RPMI8226 (cell line): ENCODE measurements at places on chromosomes 7 and 10.

DNA sequence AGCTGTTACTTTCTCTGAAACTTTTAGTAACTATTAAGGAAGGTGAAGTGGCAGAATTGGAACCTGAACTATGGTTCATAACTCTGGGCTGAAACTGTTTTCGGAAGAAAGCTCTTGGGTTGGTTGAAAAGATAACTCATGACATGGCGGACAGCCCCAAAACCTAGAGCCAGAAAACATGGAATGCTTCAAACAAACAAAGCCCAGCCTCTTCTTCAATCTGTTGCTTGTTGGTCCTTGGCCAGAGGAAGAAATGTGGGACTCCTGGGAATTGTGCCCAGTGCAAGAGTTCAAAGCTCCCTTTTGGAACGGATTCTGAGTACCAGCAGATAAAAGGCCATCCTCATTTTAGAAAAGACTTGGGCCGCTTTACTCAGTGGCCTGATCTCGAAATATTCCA is 52.9 kb upstream of the CACNB2 start:
- DNase-seq = no peak

DNA sequence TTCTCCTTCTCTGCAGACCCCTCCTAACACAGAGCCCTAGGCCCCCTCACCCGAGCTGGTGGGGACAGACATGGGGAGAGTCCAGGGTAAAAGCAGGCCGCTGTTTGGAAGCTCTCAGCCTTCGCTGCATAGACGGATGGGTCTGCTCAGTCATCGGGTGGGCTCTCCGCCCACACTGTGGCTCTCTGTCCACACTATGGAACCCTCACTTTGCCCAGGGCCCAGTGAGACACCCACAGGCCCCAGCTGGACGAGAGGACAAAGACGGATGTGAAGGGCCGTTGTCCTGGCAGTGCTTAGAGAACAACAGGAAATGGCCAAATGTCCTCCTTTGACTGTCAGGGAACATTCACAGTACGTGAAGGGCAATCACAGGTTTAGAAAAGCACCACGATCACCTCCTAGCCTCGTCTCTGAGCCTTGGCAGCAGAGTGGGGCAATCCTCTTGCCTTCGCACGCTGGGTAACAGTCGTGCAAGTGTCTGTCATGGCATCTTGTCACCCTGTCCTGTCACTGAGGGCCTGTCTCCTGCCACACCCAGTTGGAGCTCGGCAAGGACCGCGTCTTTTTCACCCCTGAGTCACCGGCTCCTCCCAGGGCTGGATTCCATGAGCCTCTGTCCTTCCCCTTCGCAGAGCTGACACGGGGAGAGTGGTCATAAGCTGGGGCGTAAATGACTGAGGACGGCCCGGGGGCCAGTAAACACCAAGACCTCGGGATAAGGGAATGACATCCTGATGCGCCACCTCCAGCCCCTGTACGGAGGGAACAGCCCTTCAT is 80.6 kb downstream of the PRKAG2 start:
- no peak for DNase-seq

DNA sequence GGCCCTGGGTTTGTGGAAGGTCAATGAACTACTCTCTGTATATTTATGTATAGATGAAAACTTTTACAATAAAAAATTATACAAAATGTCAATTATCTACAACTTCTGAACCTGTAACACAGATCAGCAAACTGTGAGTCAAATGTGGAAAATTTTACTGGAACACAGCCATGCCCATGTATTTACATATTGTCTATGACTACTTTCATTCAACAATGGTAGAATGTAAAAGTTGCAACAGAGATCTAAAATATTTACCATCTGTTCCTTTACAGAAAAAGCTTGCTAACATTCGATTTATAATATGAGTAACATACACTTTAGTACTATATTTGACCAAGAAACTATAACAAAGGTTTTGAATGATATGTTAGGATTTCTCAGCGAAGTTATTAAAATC is 481.6 kb downstream of the PARD3 start:
- DNase-seq = no peak

DNA sequence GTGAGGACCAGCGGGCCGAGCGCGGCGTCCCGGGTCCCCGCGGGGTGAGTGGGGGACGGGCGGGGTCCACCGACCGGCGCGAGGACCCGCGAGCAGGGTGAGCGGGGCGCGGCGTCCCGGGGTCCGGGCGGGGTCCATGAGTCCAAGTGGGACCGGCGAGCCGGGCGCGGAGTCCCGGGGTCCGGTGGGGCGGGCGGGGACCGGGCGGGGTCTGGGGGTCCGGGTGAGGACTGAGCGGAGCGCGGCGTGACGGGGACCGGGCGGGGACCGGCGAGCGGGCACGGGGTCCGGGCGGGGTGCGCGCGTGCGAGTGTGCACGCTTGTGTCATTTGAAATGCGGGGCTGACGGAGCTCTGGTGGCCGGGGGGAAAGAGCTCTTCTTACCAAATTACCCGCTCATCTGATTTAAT is 765 bp downstream of the CELF2 start:
- no peak for DNase-seq

DNA sequence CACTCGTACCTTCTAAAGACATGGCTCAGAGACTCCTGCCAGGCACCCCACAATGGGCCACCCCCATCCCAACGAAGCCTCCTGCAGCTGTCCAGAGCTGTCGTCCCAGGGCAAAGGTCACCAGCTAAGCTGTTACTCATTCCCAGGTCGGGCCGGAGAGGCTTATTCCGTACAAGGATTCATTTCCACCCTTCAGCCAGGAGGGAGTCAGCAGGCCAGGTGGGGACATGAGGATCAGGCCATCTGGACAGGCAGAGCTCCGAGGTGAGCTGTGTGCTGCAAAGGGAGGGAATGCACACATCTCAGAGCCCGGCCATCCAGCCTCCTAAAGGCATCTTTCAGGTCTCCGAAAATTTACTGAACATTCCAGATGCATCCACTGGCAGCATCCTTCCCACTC is 63.9 kb upstream of the NANOS1 start:
- DNase-seq = no peak

GRCh38 chr10:112634096-112634830 is 187.2 kb downstream of the VTI1A start:
- DNase-seq = no peak

GRCh38 chr10:98431016-98431415 is 15.7 kb downstream of the HPS1 start:
- DNase-seq = no peak

DNA sequence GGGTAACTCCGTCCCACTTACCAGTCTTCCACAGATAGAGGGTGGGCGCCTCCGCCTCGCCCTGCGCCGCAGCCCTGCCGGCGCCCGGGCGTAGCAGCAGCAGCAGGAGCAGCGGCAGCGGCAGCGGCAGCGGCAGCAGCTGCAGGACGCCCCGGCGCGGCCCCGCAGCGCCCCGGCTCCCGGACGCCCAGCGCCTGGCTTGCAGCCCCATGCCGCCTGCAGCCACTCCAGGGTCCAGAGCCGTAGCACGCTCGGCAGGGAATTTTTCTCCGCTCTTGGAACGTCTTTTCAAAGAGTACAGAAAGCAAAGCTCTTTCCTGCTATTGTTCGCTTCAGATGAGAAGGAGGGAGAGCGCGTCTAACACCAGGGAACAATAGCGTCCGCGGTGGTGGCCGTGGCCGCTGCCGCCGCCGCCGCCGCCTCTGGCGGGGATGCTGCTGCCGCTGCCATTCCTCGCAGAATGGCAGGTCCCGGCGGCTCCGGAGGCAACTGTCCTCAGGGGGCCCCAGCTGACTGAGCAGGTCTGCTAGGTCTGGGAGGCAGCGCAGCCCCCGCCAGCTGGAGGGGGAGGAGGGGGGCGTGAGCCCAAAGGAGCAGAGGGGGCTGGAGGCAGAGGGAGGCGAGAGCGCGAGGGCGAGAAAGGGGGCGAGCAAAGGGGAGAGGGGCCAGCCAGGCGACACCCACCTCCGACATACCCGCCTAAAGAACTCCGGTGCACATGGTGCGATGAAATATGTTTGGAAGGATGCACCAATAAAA is at the start of gene THSD7A:
TSS of gene THSD7A (minus strand) at position 463 of the 760 bp plus-strand sequence. CDS start at position 211, 252 bp downstream.
- DNase-seq = peak; percentile 15

- DNase-seq = no peak
Observed at GRCh38 chr7:85239109-85239508, 52.3 kb upstream of the SEMA3D start.

- DNase-seq = peak; percentile 75
Observed at GRCh38 chr7:155815332-155816191, 3.3 kb upstream of the SHH start.

GRCh38 chr7:151735851-151736402 is 141.0 kb downstream of the PRKAG2 start:
- DNase-seq = no peak

DNA sequence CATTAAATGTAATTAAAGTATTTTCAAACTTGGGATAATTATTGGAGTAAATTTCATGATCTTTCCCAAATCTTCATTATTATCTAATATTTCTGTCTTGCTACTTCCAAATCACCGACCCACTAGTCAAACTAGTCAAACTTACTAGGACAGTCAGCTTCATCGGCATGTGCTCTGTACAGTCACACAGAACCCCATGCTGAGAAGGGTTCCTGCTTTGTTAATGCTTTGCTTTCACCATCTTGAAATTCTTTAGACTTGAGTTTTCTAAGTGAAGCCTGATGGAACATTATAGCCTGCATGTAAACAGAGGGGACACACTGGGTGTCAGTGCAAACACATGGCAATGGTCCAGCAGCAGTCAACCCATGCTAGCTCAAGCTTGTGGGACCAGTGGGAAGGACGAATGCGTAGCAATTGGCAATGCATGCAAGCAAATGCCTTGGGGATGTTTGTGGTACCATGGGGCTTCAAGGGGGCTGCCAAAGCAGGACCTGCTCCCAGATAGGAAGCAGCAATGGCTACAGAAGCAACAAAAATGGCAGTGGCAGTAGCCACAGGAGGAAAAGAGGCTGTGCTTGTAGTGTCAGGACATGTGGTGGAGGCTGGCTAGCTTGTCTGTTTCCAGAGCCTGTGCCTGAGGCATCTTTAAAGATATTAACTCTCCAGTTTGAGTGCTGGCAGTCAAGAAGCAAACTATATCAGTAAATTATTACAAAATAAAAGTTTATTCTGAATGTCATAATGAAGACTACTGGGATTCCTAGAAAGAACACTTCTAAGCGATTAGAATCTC is 441.1 kb upstream of the SEMA3D start:
- DNase-seq = no peak

DNA sequence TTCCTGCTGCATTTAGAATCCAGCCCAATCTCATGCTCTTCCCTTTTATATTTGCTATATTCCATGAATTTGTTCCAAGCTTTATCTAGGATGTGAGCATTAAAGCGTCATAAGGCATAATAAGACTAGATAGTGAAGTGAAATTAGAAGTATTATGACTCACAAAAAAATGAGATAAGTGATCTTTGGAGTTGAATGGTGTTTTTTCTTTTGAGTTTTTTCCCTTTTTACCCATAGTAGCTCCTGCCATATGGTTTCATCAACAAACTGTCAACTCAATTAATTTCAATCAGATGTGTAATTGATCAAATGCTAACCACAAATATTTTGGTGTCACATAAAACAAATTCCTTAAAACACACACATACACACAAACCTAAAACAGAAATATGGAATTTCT is 17.0 kb downstream of the KLHDC10 start:
- no peak for DNase-seq

DNA sequence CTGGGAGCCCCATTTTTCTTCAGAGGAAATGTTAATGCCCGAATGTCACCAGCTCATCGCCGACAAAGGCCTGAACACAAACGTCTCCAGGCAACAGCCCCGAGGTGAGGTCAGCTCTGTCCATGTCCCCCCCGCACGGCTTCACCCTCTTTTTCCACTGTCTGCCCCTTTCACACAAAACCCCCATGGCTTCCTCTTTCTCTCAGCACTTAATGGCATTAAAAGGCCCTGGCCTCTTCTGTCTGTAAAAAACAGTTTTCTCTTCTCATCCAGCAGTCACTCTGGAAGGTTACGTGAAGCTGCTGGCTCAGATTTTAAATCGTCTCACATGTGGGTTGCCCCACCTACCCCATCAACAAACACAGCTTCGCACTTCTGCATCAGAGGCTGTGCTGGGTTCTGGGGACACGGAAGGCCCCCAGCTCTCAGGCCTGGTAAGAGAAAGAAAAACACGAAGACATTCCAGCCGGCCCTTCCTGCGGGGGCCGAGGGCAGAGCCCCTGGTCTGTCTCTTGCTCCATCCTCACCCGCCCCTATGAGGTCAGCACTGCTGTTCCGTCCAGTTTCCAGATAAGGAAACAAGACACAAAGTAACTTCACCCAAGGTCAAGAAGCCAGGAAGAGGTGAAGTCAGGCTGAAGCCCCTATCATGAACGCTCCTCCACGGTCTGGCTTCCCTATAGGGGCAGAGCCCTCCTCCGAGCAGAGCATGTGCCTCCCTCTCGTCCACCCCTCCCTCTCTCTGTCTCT is 91.1 kb upstream of the PDGFA start:
- DNase-seq = no peak

DNA sequence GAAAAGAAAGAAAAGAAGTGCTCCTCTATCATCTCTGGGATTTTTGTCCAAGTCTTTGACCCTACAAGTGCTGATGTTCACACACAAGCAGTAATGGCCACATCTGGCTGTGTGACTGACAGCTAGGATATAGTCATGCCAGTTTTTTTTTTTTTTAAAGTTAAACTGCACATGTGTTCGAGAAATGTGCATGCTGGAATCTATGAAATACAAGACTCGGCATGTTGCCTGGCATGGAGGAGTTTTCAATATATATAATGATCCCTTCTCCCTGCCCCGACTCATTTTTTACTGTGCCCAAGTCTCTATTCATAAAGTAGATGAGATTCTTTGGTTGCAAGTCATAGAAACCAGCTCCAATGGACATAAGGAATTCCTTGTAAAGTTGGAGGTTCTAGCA is 60.4 kb upstream of the FGFR2 start:
- DNase-seq = no peak

DNA sequence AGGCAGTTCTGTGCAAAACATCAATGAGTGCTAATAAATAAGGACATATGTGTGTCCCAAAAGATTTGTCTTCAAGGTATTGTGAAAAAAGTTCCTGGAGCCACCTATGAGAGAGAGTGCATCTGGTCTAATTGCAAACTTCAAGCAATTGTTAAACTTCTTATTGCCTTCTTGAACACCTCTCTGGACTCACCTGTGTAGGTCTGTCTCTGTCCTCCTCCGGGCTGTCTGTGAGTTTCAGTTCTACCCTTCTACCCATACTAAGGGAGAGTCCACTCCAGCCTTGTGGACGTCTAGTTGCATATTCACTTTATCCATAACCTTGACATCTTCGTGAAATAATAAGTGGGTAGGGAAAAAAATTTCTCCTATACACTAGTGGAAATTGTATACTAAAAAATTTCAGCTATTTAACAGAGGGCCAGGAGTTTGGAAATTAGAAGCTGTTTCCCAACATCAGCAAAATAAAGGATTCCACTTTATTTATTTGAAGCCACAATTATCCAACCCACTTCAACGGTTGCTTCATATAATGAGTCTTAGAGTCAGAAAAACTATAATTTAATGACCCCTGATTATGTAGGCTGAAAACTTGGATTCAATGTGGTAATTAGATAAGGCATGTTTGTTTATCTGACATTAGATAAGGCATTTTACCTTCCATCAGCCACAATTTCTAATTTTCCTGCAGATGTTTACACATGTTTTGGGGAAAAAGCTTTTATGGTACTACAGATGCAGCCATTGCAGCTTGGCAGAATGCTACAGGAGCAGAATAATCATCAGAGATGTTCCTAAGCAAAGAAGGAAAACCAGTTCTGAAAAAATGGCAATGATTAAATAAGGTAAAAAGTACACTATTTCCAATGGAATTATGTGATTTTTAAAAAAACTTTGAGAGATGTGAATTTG is 150.8 kb upstream of the FAM3C start:
- DNase-seq = no peak
